Type B pancreatic cell (in vitro differentiated cells): ENCODE measurements at places on chromosomes 5 and 9.

- DNase-seq, result no peak
These were observed 89.4 kb downstream of the DOCK8 start for GRCh38 chr9:304106-304505.

DNA sequence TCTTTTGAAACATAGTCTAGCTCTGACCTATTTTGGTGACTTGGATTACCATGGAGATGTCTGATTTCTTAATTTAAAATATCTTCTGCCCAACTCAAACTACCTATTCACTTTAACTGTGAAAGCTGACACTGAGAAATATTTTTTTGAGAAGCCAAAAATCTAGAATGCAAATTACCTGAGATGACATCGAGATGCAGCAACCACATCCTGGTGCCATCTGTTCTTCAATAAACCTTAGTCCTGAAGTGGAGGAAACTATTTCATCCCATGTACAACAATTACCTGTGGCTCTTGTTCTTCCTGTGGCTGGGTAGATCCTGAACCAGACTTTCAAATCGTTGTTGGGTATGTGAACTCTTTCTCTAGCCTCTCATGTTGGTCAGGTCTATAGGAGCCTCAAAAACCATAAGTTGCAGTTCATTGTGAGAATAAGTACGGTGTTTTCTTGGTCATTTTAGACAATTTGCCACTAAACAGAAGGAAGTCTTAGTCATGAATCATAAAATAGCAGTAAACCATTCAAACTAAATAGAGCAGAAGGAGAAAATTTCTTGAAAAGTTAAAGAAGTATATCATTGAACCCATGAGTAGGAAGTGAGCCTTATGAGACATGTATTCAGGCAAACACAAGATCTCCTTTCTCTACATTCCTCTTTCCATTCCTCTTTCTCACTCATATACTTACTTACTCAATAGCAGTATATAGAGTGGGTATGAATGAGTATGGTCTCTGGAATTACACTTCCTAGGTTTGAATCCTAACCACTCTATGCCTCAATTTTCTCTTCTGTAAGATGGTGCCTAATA lies 176.0 kb downstream of the HMHB1 start:
- DNase-seq, result no peak

GRCh38 chr9:118170032-118170955 lies 466.1 kb downstream of the TLR4 start:
- DNase-seq, result no peak

DNA sequence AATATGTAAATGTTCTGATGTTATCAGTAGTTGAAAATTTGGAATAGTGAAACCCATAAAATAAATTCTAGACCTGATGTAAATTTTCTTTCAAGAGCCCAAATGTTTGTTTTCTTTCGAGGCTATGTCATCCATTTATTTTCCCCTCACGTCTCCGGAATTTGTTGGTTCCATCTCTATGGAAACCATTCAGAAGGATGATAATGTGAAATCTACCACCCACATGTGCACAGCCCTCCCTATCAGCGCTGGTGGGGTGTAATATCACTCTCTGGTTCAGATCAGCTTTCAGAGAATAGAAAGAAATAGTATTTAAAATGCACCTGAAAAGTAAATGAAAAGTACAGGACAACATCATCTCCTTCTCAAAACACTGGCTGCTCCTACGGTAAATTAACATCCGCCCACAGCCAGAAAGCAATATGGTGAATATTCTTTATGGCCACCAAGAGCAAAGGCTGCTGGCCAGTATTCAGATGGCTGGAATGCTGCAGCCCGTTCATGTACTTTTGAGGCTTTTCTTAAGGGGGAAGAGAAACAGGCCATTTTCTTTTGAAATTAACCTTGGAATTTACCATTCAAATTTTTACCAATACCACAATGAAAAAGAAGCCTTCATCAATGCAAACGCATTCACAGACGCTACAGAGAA lies 28.5 kb downstream of the GLDC start:
- no peak for DNase-seq

- peak; percentile 81 for DNase-seq
These were observed 46.8 kb upstream of the RNF20 start for GRCh38 chr9:101486693-101487442.

GRCh38 chr9:116817762-116818161 lies 130.7 kb downstream of the TRIM32 start:
- DNase-seq, result no peak

- no peak for DNase-seq
These were observed 31.7 kb upstream of the TRIM14 start for GRCh38 chr9:98150721-98151120.

GRCh38 chr9:61673664-61674381 lies 484.0 kb downstream of the SPATA31A7 start:
- peak; percentile 50 for DNase-seq

- peak; percentile 90 for DNase-seq
These were observed at the start of gene B4GALT7 for GRCh38 chr5:177599731-177600507. TSS of gene B4GALT7 (plus strand) at chr5:177600132. CDS start at chr5:177600211, 79 bp downstream.
